Astrocyte (in vitro differentiated cells and primary cell): ENCODE measurements at places on chromosomes 11 and 22. TPM values are rescaled to one million over a fixed set of nuclear protein-coding genes. Genes with fewer than 3 reads are reported as not detected.

ZC3H7B gene
- 66.6 and 66.7 TPM in 2 replicates for total RNA-seq

AMPD3 gene
- total RNA-seq = 4.3 and 5.6 TPM in 2 replicates

ACR gene
- not detected in 2 replicates for total RNA-seq

F2 gene
- 0.57 and 0.60 TPM in 2 replicates for total RNA-seq

TMA7B gene
- not detected in 2 replicates for total RNA-seq

GTSE1 gene
- total RNA-seq = 2.4 and 4.1 TPM in 2 replicates
